ENCODE measurements at places on chromosomes 3 and 15.

DNA sequence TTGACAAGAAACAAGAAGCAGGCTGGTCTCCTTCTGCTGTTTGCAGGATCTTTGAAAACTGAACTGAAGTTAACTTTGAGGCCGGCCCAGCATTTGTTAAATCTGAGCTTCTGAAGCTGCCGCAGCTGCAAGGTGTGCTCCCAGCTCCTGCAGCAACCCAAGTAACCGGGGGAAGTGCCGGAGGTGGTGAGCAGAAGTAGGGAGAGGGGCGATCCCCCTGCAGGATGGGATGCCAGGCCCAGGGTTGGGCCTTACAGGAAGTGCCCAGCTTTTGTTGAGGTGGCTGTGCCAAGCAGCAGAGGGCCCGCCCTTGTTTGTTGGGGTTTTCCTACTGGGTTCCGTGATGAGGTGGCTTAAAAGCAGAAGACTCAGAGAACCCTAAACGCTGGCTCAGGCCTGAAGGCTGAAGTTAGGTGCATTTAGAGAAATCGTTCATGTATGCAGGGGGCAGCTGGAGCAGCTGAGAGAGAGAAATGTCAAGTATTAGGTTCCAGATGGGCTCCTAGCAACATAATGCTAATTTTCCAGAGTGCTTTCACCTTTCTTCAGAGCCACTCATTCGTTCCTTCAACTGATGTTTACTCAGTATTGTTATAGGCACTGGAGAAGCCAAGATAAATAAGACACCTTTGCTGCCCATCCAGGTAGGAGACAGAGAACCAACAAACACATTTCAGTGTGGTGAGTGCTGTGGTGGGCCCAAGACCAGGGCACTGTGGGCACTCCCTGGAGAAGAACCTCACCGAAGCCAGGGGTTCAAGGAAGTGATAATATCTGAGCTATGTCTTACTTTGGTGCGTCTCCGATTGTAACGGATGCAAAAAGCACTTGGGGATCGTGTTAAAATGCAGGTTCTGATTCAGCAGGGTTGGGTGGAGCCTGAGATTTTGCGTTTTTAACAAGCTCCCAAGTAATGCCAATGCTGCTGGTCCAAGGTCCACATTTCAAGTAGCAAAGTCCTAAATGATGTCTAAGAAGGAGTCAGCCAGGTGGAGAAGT is 42.2 kb upstream of the PLCL2 start:
- no peak for DNase-seq

- peak; percentile 84 for DNase-seq
Measured at GRCh38 chr15:30922480-30923311, 19.0 kb downstream of the FAN1 start.

GRCh38 chr3:183153210-183153950 is 9.2 kb downstream of the LAMP3 start:
- DNase-seq: no peak

DNA sequence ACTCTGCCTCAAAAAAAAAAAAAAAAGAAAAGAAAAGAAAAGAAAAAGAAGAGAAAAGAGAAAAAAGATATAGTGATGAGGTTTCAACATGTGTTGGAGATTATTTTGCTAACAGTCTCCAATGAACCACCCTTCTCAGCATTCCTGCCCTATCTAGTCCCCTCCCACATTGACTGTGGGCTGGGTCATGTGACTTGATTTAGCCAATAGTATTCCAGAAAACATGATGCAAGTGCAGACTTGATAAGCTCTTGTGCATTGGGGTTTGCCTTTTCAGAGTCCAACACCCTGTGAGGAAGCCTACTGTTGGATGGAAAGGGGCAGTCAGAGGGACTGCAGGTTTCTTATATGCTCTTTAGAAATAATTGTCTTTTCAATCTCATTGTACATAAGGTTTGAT is 37.8 kb upstream of the MED12L start:
- DNase-seq: peak; percentile 41

DNA sequence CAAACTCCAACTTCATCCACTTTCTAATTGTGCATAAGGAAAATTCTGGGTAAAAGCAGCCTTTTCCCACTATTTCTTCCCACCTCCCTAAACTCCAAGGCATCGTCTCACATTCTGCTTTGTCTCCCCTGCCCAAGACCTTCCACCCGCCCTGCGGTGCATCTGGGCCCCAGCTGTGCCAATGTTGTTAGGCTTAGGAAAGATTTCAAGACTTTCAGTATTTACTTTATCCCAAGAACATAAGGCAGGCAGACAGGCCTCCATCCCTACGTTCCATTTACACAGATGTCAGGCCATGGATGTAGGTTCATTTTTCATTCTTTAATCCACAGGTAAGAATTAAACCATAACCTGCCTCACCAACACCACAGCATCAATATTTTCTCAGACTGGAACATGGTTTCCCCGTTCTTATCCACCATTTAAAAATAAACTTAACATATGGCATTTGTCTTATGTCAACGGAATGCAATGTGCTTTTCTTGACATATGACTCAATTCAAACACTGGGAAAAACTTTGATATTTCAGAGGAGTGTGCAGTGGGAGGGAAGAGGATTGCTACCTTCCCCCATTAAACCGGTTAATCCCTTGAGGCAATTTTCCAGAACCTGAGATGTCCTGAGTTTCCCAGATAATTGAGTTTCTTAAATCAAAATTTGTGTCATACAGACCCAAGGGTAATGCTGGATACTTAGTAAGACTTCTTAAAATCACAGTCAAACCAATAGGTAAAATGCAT is 238.0 kb upstream of the LRIG1 start:
- no peak for DNase-seq

GRCh38 chr15:38226608-38227266 is 25.9 kb upstream of the SPRED1 start:
- peak; percentile 74 for DNase-seq

Measured in A172 (cell line).